Tibial artery (tissue), 4 donors: ENCODE measurements at places on chromosomes 2 and 18.
A peak's percentile ranks its signal among the peaks of the same experiment; 100 is the strongest.

DNA sequence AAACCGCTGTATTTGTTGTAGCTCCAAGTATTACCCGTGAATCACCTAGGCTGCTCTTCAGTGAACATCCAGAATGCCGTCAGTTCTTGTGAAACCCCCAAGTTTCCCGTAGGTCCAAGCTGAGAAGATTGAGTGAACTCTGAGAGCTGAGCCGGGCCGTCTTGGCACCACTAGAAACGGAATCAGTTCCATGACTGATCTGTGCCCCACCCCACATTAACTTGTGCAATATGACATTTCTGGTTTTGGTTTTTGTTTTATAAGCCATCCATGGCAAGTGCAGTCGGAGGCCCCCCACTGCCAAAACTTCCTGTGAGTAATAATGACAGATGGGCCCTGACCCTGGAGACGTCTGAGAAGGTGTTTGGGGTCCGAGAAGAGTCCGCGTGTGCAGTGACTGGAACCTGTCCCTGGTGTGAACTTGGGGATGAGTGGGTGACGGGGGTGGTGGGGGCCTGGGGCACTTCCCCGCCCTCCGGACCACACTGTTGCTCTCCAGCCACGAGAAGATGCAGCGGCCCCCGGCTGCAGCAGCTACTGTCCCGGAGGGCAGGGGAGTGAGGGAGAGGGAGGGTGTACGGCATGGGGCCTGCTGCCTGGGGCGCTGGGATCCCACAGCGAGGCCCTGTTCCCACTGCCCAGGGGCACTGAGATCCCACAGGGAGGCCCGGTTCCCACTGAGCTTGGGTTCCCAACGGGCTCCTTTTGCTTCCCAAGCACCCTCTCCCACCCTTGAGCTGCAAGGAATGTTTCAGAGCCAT, 26.5 kb downstream of the NFATC1 start:
- DNase-seq: no peak

DNA sequence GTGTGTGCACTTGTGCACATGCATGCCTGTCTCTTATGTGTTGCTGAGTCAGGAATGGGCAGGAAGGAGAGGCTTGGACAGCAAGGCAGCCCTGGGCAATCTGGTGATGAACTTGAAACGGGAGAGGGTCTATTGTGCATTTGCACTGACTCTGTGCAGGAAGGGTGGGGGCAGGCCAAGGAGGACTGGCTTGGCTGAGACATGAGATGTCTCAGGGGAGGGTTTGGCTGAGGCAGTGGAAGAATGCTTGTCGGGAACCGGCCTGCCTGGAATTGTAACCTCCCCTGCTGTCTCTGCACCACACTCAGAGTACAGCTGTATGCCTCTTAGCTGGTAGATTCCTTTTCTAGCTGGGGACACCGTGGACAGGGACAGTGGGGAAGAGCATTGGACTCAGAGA, 176.1 kb upstream of the TNP1 start:
- no peak for DNase-seq

DNA sequence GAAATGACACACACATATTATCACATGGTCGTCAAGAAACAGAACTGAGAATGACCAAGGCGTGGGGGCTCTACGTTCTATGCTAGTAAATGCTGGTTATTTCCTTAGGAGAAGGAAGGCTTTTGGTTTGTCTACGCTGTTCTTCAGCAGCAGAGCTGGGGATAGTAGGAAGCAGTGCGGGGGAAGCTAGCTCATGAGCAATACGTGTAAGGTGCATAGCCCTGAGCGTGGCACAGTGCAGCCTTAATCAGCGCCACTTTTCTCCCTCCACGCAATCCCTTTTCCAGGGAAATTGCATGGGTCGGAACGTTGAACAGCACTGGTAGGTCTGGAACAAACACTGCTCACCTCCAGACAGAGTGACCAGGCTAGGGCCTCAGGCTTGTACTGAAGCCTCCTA, 199.6 kb upstream of the FBXO11 start:
- no peak for DNase-seq

DNA sequence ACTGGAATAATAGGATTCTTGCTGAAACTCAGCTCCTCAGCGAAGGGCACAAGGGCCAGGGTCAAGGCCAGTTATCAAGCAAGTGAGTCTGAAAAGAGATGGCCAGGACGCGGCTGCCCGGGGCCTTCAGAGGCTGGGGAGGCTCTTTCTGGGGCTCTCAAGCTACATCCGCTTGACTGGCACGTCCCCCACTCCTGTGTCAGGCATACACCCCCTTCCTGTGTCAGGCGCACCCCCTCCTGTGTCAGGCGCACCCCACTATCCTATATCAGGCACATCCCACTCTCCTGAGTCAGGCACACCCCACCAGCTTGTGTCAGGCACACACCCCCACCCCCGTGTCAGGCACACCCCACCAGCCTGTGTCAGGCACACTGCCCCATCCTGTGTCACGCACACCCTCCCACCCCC, 91.8 kb downstream of the TPO start:
- no peak for DNase-seq

GRCh38 chr2:172223601-172224054, 120.9 kb upstream of the DLX2 start:
- DNase-seq: no peak

DNA sequence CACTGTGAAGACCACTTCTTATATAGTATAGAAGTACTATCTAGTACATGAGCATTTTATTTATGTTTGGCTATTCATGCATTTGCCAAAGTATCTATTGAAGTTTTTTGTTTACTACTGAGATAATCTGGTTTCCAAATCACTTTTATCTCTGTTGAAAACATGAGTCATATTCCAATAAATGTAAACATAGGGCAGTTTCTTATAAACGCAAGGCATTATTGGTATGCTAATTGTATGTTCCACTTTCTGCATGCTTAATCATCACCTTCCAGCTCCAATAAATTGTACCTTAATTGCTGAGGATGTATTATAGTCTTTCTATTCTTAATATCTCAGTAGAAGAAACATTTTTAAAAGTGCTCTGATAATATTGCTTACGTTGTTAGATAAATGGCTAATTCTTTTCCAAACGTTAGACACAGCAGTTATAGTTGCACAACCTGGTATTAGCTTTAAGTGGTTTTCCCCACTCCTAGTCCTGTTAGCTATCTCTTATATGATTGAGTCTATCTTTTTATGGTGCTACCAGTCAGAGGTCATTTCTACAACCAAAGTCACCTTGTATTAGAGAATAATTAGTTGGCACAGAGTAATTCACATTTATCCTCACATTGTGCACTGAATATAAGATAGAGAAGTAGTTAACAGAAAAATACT, 17.2 kb downstream of the ITGA4 start:
- DNase-seq: no peak

DNA sequence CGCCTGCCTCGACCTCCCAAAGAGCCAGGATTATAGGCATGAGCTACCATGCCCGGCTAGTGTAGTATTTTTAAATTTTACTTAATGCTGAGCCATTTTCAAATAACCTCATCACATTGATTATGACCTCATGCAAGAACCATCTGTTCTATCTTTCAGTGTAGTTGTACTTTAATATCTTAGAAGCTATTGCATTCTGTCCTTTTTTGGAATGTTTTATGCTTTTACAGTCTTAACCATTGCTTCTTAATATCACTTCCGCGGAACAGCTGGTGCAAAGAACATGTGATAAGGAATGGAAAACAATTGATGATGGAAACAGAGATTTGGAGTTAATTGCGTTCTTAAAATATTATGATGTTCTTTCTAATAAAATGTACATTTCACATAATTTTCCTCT, 2.7 kb downstream of the GEN1 start:
- no peak for DNase-seq

GRCh38 chr18:11866764-11867163, 15.6 kb downstream of the CHMP1B start:
- DNase-seq: no peak

- no peak for DNase-seq
Measured at GRCh38 chr2:37274359-37274965, 43.0 kb downstream of the NDUFAF7 start.

DNA sequence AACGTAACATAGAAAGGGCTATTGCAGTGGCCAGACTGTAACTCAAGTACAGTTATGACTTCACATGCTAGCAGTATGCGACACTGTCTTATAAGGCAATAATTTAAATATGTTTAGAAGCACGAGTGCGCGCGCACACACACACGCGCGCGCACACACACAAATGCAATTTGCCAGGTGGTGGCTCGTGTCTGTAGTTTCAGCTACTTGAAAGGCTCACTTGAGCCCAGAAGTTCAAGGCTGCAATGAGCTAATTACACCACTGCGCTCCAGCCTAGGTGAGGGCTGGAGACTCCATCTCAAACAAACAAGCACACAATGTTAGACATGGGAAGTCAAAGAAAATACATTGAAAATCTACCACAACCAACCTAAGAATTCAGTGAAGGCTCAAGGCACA, 103.7 kb downstream of the USP34 start:
- DNase-seq: no peak

- DNase-seq: no peak
Measured at GRCh38 chr2:194363295-194363694, 1293.7 kb upstream of the SLC39A10 start.

- no peak for DNase-seq
Measured at GRCh38 chr2:147657086-147658000, 187.5 kb upstream of the ACVR2A start.

- DNase-seq: no peak
Measured at GRCh38 chr2:61419129-61419528, 51.8 kb downstream of the USP34 start.

DNA sequence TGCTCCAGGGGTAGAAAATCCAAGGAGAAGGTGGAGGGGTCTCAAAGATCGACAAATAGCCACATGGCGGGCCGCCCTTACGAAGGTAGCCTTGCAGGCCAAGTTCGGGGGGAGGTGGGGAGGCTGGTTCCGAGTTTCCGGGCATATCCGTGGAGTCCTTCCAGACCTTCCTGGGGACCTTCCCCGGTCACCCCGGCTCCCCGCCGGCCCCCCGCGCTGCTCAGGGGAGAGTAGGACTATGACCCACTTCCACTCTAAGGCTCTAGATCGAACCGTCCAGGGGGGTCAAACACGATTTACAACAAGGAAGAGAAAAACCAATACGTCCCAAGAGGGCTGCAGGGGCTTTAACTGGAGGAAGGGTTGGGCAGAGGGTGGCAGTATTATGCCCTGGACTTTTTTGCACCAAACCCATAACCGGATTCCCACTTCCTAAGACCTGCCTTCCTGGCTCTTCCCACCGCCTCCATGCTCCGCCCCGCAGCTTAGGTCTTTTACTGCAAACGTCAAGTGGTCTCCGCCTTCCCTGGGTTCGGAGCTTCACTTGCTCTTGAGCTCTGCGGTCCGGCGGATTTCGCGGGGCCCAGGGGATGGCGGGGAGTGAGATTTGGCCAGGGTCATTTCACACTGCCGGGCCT, 779 bp upstream of the LYPD6 start:
- DNase-seq: peak; percentile 36

DNA sequence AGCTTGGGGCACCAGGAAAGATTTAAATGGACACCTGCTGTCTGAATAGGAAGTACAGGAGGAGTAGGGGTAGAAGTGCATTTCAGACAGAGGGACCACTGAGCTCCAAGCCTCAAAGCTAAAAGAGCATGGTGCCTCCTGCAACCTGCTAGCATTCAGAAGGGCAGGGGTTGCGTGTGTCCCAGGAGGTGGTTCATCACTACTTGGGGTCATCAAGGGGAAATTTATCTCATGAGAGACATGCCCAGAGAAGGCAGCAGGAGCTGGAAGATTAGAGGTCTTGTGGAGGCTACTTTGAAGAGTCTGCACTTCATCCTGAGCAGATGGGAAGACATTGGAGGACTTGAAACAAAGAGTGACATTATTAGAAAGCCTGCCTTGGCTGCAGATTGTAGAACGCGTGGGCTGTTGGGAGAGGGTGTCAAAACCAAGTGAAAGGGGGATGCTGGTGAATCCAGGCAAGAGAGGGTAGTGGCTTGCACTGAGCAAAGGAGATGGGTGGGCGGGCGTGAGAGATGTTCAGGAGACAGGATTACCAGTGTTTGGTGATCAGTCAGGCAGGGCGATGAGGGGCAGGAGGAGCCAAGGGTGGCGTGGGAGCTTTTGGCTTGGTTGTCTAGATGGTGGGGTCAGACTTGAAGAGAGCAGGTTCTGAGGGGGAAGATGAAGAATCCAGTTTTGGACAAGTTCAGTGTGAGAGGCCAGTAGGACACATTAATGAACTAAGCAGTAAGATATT, 154.0 kb downstream of the DYSF start:
- peak; percentile 10 for DNase-seq

DNA sequence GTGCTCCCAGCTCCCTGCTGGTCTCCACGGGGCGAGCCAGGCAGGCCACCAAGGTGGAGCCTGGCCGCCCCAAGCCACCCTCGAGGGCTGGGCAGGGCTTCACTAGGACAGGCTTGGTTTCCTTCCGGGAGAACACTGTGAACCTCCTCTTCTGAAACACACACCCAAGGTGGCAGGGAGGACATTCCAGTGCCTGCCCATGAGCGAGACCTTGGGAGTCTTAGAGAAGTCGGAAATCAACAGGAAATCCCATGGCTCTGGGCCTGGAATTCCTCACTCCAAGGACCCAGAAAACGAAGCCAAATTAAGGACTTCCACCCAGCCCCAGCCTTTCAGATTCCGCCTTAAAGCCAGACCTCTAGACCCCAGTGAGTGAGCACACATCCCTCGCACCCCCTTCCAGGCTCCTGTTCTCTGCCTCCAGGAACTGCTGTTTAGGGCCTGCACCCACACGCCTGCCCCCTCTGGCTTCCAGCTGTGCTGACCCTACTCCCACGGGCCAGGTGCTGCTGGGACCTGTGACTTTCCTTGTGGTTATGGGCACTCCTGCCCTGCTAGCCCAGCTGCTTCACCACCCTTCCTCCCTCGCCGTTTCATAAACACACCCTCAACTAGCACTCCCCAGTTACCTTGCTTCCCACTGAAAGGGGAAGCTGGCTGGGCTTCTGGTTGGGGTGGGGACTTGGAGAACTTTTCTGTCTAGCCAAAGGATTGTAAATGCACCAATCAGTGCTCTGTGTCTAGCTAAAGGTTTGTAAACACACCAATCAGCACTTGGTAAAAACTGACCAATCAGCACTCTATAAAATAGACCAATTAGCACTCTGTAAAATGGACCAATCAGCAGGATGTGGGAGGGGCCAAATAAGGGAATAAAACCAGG, 13.7 kb downstream of the GPR17 start:
- peak; percentile 72 for DNase-seq

- DNase-seq: no peak
Measured at GRCh38 chr2:198961547-198961946, 496.2 kb downstream of the SATB2 start.

DNA sequence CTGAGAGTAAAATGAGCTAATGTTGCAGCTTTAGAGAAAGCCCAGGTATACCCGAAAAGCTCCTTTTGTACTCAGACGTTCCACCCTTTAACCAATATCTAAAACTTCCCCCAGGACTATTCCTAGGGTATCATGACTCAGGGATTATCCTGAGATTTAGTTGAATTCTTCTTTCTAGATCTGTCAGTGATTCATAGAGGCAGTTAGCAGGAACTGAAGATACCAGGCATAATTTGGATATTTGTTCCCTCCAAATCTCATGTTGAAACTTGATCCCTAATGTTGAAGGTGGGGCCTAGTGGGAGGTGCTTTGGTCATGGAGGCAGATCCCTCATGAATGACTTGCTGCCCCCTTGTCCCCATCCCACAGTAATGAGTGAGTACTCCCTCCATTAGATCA, 161.2 kb upstream of the LRP1B start:
- no peak for DNase-seq

- DNase-seq: peak; percentile 10
Measured at GRCh38 chr2:239293775-239294430, 106.9 kb downstream of the HDAC4 start.

- DNase-seq: no peak
Measured at GRCh38 chr2:201148434-201148990, 32.5 kb downstream of the CFLAR start.

GRCh38 chr2:134466141-134466540, 212.3 kb downstream of the MGAT5 start:
- peak; percentile 17 for DNase-seq
